Renal cortex interstitium (tissue), 15 donors: ENCODE measurements at places on chromosomes 13 and 19. TPM values are rescaled to one million over a fixed set of nuclear protein-coding genes. Genes with fewer than 3 reads are reported as not detected.

PPAN gene
- 38.9 TPM for polyA plus RNA-seq

VSTM1 gene
- polyA plus RNA-seq: 0.27 TPM

CYP2F1 gene
- 0.33 TPM for polyA plus RNA-seq

ALOX5AP gene
- 3.6 TPM for polyA plus RNA-seq

SLC1A5 gene
- 42.0 TPM for polyA plus RNA-seq

CLEC17A gene
- polyA plus RNA-seq: 0.16 TPM

SIX5 gene
- 13.9 TPM for polyA plus RNA-seq

OXGR1 gene
- 4.6 TPM for polyA plus RNA-seq

TNFSF9 gene
- 0.36 TPM for polyA plus RNA-seq

SPRY2 gene
- polyA plus RNA-seq: 73.3 TPM

SLC25A30 gene
- 19.4 TPM for polyA plus RNA-seq
